Progenitor cell of endocrine pancreas (in vitro differentiated cells): ENCODE measurements at places on chromosomes 4 and X. TPM values are rescaled to one million over a fixed set of nuclear protein-coding genes. Genes with fewer than 3 reads are reported as not detected.

DNA sequence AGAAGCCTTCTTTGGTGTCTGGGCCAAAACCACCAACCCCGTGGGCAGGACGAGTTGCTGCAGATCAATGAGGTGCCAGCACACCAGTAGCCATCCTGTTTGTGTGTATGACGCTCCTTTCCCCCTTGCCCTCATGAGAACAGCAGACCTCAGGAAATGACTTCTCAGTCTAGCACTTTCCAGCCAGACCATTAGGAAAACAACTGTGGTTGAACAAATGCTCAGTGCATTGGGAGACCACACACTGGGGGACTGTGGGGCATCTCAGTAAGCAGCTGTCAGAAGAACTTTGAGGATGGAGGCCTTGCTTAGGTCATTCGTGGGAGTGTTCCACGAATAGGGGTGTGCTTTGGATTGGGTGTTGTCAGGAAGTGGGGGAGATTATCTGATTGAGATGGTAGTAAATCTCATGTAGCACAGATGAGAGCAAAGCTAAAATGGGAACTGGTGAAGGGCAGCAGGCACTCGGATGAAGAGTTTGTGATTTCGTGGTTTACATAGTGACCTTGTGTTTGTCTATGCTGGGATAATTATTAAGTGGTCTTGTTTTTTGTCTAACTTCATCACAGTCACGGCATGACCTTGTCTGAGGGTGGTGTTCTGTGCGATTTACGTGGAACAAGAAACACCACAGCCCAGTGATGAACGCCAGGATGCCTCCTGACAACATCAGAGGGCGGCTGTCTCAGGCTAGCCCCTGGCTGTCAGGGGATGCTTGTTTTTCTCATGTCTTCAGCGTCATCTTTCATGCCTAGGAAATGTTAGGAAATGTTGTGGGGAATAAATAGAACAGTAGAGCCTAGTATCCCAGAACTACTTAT is 70.1 kb downstream of the USP46 start:
- peaks cover 11% of the 10 kb centered on the region for H3K4me1 ChIP-seq
- peak overlapping the region; percentile 54 for H3K27ac ChIP-seq
- H3K36me3 ChIP-seq: peaks cover 7% of the 10 kb centered on the region
- DNase-seq: no peak
- H3K4me3 ChIP-seq: no peak overlapping the region

DNA sequence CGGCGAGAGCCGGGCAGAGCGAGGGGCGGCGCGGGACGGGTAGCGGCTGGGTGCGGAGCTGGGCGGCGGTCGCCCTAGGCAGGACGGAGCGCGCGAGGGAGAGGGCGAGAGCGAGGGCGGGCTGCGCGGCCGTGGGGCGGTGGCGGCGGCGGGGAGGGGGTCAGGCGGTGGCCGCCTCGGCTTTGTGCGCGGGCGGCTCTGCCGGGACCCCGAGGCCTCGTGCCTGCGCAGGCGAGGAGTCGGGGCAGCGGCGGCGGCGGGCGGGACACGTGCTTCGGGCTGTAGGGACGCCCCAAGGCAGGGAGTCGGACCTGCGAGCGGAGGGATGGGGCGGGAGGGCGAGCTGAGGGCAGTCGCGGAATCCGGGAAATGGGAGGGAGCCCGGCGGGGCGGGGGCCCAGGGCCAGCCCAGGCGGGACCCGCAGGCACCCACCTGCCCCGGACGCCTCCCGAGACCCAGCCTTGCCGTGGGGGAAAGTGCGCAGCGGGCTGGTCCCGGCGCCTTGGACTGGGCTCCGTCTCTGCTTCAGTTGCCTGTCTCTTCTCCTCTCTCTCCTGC is 465 bp downstream of the BMPR1B start:
- H3K4me3 ChIP-seq: peak overlapping the region; percentile 83
- H3K27ac ChIP-seq: peak overlapping the region; percentile 92
- H3K4me1 ChIP-seq: peaks cover 19% of the 10 kb centered on the region
- peak; percentile 60 for DNase-seq

DNA sequence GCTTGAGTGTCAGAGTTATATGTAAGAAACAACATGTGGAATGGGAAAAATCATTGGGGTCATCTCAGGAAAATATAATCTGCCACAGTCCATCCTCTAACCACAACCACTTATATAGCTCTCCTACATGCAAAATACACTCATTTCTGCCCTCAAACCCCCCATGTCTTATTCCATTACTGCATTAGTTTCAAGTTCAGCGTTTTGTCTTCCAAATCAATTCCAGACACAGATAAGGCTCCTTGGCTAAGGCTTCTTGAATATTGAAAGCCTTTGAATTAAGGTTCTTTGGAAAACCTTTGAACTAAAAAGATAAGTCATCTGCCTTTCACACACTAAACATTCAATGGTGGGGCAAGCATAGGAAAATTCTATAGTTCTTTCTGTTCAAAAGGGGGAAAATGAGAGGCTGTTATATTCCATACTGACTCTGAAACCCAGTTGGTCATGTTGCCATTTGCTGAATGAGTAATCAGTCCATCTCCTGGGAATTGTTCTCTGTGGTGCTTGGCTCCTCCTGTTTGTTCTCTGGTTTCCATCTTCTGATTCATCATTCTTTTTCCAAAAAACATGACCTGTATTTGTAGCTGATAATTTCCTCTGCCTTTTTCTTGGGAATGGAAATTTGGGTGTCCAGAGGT is 218.7 kb downstream of the BMPR1B start:
- DNase-seq: no peak
- peaks cover 6% of the 10 kb centered on the region for H3K36me3 ChIP-seq
- H3K27me3 ChIP-seq: no peaks in the 10 kb centered on the region
- H3K4me3 ChIP-seq: no peak overlapping the region

DNA sequence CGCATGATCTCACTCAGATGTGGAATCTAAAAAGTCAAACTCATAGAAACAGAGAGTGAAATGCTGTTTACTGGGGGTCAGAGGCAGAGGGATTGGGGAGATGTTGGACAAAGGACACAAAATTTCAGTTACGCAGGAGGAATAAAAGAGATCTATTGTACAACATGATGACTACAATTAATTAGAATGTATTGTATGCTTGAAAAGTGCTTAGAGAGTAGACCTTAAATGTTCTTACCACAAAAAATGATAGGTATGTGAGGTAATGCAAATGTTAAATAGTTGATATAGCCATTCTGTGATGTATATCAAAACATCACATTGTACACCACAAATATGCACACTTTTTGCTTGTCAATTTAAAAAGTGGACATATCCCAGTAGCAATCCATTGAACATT is 36.1 kb upstream of the PHKA2 start:
- H3K36me3 ChIP-seq: no peaks in the 10 kb centered on the region
- no peaks in the 10 kb centered on the region for H3K4me1 ChIP-seq
- H3K27ac ChIP-seq: no peak overlapping the region
- no peak for DNase-seq
- no peak overlapping the region for H3K4me3 ChIP-seq

DNA sequence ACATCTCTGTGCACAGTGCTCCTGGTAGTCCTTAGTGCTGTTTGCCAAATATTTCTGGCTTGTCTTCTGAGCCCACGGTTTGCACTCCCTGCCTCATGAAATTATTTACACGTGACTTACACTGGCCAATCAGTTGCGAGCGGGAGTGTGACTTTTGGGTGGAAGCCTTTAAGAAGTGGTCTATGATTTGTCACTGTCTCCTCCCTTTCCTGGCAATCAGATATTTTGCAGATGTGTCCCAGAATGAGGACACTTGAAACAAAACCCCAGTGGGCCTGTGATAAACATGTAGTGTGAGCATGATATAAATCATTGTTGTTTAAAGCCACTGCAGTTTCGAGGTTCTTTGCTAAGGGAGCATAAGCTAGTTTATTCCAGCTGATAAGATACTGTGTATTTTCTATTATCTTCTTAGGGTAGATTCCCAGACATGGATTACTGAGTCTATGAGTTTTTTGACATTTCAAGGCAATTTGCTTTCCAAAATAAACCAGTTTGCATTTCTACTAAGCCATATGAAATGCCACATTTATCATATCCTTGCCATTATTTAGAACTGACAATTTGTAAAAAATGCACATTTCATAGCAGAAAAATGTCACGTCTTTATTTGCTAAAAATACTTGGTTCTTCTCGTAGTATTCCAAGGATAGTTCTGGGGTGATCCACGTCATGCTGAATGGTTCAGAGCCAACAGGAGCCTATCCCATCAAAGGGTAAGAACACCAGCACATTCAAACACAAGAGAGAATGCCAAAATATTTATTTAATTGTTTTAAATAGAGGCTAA is 12.0 kb downstream of the BST1 start:
- H3K27me3 ChIP-seq: no peaks in the 10 kb centered on the region
- H3K27ac ChIP-seq: no peak overlapping the region
- no peaks in the 10 kb centered on the region for H3K36me3 ChIP-seq
- no peaks in the 10 kb centered on the region for H3K4me1 ChIP-seq
- DNase-seq: no peak

- H3K4me1 ChIP-seq: peaks cover 8% of the 10 kb centered on the region
- H3K27me3 ChIP-seq: no peaks in the 10 kb centered on the region
- H3K4me3 ChIP-seq: no peak overlapping the region
- H3K36me3 ChIP-seq: no peaks in the 10 kb centered on the region
Measured at GRCh38 chr4:149999485-150000074, 78.7 kb upstream of the DCLK2 start.

DNA sequence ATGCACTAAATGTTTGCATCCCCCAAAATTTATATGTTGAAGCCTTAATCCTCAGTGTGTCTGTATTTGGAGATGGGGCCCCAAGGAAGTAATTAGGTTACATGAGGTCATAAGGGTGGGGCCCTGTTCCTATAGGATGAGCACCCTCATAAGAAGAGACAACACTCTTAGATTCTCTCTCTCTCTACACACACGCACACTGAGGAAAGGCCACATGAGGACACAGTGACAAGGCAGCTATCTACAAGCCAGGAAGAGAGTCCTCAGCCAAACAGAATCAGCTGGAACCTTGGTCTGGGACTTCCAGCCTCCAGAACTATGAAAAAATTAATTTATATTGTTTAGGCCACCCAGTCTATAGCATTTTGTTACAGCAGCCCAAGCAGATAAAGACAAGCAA is 69.3 kb upstream of the NOCT start:
- no peak overlapping the region for H3K27ac ChIP-seq
- no peak for DNase-seq
- H3K36me3 ChIP-seq: no peaks in the 10 kb centered on the region
- no peaks in the 10 kb centered on the region for H3K27me3 ChIP-seq
- no peak overlapping the region for H3K4me3 ChIP-seq

Gene SMIM10L2A
- total RNA-seq: 9.0 and 9.5 TPM in 2 replicates

Gene XPNPEP2
- total RNA-seq: 0.11 TPM in 1 of 2 replicates, not detected in the other
